ENCODE measurements at places on chromosomes 12 and 14.

GRCh38 chr14:90603336-90603735 lies 206.5 kb downstream of the CALM1 start:
- no peak for DNase-seq

GRCh38 chr12:18352312-18352711 lies 91.0 kb downstream of the PIK3C2G start:
- DNase-seq, result no peak

DNA sequence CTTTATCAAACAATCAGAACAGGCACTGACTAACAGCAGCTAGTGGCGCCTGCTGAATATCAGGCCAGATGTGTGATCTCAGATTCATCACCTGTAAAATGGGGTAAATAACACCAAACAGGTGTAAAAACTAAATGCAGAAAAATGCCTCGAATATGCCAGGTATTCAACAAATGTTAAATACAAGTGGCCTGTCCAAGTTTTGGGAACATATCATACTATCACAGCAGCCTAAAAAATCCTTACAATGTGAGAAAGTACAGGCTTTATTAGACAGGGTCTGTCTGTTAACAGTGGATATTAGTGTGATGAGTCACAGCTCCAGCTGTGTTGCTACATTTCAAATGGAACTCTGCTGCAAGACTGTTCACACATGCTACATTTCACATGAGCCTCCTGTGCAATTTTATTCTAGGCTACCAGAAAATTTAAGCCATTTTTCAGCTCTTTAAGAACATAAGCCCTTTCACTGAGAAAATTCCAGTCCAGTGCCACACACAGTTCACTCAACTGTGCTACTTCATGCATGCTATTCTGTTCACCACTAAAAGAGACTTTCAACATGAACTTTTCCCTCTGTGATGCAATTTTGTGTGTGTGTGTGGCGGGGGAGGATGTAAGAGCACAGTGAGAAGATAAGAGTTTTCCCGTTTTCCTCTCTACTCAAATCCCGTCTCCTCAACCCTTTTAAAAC lies 56.7 kb downstream of the MSRB3 start:
- DNase-seq, result no peak

DNA sequence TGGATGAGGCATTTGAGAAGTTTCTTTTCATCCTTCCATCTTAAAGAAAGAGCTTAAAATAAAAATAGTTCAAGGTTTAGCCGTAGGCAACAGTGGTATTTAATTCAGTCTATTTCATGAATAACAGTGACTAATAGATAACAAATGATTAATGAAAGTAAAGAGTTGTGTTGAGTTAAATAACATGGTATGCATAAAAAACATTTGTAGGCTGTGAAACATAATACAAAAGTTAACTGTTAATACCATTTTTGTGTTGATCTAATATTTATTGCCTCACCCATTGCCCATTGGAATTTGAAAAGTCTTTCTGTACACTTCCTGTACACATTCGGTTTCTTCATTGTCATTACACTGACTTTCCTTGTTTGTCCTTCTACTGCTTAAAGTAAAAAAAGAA lies 108.6 kb upstream of the PDE3A start:
- no peak for DNase-seq

GRCh38 chr14:88746052-88746451 lies 46.7 kb downstream of the EML5 start:
- DNase-seq, result no peak

GRCh38 chr14:75430526-75430925 lies 2.7 kb downstream of the JDP2 start:
- no peak for DNase-seq

- no peak for DNase-seq
Measured at GRCh38 chr12:15873556-15873955, 8.6 kb upstream of the STRAP start.

DNA sequence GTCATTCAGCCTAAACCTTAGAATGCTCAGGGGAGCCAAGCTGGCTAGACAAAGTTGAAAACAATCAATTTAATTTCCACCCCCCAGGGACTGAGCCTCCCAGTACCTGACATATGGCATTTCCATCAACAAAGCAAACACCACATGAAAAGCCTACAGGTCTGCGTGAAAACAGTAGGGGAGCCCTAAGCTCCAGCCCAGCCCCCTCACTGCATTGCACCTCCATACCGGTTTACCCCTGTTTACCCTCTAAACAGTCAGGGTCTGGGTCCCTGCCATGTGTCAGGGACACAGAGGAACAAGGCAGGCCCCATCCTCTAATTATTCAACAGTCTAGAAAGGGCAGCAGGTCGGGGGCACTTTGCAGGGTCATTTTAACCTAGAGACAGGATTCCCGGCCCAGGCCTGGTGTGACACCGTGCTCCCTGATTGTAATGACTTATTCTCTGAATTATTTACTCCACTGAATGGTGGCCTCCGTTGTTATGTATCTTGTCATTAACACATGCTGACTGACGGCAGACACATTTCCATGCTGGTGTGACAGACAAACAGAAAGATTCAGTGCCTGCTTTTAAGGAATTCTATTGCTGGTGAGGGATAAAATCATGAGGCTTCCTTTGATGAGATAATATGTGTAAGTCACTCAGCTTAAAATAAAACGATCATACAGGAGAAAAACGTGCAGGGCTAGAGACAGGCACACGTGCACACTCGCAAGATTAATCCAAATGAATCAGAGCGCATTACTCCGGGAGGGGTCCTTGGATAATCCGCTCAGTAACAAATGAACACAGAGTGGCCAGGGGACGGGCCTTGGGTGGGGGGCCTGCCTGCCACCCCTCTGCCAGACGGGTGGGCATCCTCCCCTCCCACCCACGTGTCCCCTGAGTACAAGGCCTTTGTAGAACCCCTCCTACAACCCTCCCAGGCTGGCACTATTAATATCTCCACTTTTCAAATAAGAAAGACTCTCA lies 23.2 kb downstream of the CCDC88C start:
- DNase-seq, result no peak

GRCh38 chr12:93894391-93895088 lies 217.4 kb downstream of the CRADD start:
- no peak for DNase-seq

DNA sequence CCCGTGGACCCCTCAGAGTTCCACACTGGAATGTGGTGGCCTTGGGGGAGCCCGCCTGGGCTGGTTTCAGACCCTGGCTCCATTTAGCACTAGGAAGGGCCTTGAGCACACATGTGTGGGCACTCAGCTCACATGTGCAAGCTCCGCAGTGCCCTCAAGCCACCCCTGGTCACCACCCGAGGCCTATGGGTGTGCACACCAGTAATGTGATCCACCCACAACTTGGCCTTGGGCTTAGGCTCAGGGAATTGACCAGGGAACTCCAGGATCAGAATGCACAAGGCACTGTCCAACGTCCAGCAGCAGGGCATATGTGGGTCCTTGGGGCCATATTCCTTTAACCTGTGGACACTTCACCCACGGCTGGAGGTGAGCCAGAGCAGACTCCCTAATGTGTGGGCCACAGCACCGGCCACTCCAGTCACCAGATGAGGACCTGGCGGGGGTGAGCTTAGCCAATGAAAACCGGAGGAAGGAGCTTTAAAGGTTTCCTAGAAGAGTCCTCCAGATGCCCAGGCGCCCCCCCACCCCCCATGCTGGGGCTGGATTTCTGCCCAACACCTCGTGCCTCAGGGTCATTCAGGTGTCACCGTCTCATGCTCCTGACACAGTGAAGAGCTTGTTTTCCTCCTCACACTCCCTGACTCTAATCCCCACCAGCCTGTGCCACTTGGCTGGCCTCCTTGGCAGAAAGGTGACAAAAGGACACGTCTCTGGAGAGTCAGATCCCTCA lies 209.2 kb downstream of the ZFP36L1 start:
- no peak for DNase-seq

DNA sequence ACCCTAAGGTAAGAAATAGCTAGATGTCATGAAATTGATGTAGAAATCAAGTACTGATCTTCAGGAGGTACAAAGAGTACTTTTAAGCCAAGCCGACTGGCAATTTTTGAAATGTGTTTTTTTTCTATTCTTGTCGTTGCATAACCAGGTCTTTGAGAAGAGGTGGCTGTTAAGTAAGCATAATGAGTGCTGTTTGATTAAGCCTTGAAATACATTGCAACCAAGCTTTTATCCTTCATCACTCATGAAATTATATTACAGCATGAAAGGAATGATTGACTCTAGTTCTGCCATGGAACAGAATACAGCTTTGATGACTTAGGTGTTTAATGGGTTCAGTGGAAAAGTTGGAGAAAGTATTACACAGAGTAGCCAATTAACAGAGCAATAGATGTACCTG lies 1720.2 kb upstream of the SEL1L start:
- DNase-seq, result no peak

GRCh38 chr12:119931402-119931801 lies 54.3 kb upstream of the CIT start:
- DNase-seq, result no peak

DNA sequence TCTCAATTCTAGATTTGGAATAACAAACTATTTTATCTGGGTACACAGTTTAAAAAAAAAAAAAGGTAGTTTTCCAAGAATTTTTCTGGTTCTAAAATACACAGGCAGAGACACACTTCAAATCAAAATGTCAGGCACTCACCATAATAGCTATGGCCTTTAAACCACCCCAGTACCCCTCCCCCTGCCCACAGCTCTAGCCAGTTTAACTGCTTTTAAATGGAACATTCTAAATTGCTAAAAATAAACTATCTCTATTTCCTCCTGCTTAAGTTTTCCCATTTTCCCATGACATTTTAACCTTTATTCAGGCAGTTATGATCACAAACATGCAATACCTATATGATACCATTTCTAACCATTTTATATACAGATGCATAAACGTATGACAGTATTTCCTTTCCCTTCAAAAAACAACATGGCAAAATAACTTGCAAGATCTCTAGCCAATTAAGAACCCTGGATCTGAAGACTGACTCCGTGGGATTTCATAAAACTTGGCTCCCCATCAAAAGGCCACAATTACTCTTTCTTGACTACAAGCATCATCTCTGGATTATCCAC lies 46.3 kb downstream of the PPP2R5E start:
- DNase-seq, result no peak

GRCh38 chr14:101352567-101352966 lies 208.7 kb upstream of the DIO3 start:
- DNase-seq, result no peak

DNA sequence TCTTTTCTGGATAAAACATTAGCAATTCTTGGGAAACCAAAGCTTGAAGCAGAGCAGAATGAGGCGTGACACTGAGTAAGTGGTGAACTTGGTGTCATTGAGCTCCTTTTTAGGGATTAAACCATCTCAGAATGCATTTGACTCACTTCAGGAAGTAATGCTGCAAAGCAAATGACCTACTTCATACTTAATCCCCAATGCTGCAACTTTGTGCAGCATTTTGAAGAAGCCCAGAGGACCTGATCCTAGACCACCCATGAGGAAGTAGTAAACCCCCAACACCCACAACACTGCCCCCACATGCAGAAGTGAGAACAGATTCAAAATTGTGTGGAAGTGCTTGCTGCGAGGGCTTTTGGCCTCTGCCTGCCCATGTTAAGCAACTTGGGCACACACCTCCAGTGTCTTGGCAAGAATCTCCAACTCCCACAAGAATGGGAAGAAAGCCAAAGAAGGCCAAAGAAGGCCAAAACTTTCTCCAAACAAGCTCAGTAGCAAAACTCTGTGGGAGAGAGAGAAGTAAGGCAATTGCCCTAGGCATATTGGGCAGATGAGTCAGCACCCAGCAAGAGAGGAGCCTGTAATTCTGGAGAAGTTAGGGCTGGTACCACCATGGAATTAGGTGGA lies 69.2 kb upstream of the ETV6 start:
- DNase-seq, result no peak

GRCh38 chr12:45611061-45611460 lies 118.4 kb upstream of the ARID2 start:
- no peak for DNase-seq

- no peak for DNase-seq
Measured at GRCh38 chr12:3933074-3933818, 60.0 kb upstream of the PARP11 start.

- DNase-seq, result no peak
Measured at GRCh38 chr12:97940629-97941028, 478.0 kb downstream of the RMST start.

- DNase-seq, result no peak
Measured at GRCh38 chr14:20684662-20685456, 499 bp downstream of the RNASE4 start.

- no peak for DNase-seq
Measured at GRCh38 chr14:90109858-90110257, 48.1 kb downstream of the KCNK13 start.

DNA sequence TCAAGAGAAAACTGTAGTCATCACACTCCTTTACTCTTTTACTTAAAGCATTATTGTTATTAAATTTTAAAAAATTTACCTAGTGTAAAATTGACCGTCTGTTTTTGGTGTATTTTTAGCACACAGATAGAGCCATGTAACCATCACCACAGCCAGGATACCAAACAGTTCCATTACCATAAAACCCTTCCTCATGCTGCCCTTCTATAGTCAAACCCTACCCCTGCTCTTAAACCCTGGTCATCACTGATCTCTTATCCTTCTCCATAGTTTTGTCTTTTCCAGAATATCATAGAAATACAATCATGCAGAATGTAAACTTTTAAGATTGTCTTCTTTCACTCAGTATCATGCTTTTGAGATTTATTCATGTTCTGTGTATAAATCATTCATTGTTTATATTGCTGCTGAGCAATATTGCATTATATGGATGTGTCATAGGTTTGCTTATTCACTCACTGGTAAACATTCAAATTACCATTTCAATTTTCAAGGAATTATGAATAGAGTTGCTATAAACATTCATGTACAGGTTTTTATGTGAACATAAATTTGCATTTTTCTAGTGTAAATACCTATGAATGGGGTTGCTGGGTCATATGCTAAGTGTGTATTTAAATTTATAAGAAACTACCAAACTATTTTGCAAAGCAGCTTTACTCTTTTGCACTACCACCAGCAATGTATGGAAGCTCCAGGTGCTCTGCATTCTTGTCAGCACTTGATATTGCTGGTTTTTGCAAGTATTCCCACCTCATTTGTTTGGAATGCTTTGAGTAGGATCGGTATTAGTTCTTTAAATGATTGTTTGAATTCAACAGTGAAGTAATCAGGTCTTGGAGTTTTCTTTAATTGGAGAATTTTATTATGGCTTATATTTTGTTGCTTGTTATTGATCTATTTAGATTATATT lies 125.5 kb downstream of the LMNTD1 start:
- DNase-seq, result no peak

- no peak for DNase-seq
Measured at GRCh38 chr14:106204063-106204462, 677.7 kb downstream of the TMEM121 start.

- no peak for DNase-seq
Measured at GRCh38 chr14:89428546-89429198, 11.6 kb upstream of the FOXN3 start.

DNA sequence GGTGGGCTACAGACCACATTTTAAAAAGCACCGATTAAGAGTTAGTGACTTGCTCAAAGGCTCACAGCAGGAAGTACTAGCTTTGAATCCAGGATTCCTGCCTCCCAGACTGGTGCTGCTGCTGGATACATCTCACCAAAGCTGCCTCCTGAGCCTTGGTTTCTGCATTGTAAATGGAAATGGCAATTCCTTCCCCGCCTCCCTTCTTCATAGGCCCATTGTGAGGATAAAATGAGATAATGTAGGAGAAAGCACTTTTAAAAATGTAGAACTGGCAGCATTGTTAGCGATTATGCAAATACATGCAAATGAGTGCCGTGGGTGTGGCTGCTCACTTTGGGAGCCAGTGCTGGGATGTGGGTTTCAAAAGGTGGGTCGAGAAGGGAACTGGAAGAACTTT lies 15.4 kb downstream of the PDE1B start:
- no peak for DNase-seq
